SK-MEL-5 (cell line): ENCODE measurements at places on chromosomes 1 and 21. TPM values are rescaled to one million over a fixed set of nuclear protein-coding genes. Genes with fewer than 3 reads are reported as not detected.

- no peak for DNase-seq
Observed at GRCh38 chr21:19776076-19776475, 1222.1 kb upstream of the NCAM2 start.

CR2 gene
- total RNA-seq: not detected in 2 replicates

NUDC gene
- 53.5 and 60.8 TPM in 2 replicates for total RNA-seq

DNA sequence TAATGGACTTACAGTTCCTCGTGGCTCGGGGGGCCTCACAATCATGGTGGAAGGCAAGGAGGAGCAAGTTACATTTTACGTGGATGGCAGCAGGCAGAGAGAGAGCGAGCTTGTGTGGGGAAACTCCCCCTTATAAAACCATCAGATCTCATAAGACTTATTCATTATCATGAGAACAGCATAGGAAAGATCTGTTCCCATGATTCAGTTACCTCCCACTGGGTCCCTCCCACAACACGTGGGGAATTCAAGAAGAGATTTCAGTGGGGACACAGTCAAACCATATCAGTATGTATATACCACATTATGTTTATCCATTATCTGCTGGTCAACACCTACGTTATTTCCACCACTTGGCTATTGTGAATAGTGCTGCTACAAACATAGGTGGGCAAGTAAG, 352.3 kb upstream of the B3GALT2 start:
- no peak for DNase-seq

DNA sequence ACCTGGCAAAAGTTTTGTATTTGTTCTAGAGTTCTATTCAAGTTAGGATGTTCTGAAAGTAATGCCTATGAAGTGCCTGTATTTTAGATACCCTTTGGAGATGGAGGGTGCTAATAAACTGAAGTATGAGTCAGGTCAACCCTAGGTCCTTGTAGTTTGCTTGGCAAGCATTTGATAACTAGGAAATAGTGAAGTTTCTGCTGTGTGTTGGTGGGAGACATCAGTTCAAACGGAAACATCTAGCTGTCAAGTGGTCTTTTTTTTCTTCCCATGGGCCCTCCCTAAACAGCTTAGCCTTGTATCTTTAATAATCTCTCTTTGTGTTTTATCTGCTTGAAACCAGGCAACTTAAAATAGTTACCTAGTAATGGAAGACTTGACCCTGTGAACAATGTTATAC, 4.5 kb downstream of the MRPS6 start:
- no peak for DNase-seq

- no peak for DNase-seq
Observed at GRCh38 chr1:61215676-61216289, 133.4 kb downstream of the NFIA start.

- no peak for DNase-seq
Observed at GRCh38 chr1:163673759-163674151, 352.0 kb downstream of the NUF2 start.

DNA sequence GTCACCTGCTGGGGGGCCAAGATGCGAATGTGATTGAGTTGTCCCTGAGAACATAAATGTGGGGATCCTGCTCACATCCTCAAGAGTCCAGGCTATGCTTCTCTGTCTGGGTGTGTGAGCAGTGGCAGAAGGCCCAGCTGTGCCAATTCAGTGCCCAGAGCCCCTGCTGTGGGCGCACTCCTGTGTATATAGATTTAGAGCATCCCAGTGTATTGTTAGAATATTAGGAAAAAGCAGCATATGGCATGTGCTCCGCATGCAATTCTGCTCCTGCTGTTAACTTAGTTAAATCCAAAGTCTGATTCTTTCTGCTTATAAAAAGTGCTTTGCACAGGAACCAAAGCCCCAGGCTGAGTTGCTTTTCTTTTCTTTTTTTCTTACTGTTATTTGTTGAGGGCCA, 37.8 kb downstream of the FAM78B start:
- no peak for DNase-seq

EPHB2 gene
- total RNA-seq: 0.67 and 1.3 TPM in 2 replicates

DNA sequence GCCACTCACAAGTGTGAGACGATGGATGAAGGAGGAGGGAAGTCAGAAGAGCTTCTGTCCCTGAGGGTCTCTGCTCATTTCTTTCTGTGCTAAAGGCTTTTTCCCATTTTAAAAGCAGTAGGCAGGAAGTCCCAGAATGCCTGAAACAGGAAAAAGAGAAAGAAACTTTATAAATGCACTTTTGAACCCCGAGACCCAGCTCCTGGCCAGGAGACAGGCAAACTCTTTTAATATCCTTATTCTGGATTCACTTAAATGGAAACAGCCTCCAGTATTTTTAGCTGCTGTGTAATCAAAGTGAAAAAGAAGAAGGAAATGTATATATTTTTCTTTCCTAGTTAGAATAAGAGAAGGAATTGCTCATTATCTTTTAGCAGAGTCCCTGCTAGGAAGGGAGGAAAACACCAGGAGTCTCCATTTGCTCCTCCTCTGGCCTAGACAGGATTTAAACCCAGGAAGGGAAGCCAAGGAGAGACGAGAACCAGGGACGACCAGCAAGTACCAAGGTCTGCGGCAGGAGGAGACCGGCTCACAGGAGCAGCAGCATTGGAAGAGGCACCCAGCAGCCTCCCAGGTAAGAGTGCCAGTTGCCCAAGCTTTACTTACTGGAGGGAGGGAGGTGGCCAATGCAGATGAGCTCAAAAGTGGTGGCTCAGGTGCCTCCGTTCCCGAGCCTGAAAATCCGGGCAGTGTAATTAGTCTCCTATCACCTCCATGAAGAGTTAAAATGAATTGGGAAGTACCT, at the start of gene TNN:
Gene TNN (plus strand): TSS at position 472 of the 745 bp plus-strand sequence. CDS start 9,586 bp downstream, outside the sequence.
- no peak for DNase-seq

PAQR6 gene
- 0.13 and 0.32 TPM in 2 replicates for total RNA-seq
